HFFc6 (cell line): ENCODE measurements at places on chromosomes 12 and 14. TPM values are rescaled to one million over a fixed set of nuclear protein-coding genes. Genes with fewer than 3 reads are reported as not detected.

Gene TAS2R46
- total RNA-seq, result not detected in 3 replicates

Gene SIX6
- total RNA-seq, result not detected in 2 replicates

DNA sequence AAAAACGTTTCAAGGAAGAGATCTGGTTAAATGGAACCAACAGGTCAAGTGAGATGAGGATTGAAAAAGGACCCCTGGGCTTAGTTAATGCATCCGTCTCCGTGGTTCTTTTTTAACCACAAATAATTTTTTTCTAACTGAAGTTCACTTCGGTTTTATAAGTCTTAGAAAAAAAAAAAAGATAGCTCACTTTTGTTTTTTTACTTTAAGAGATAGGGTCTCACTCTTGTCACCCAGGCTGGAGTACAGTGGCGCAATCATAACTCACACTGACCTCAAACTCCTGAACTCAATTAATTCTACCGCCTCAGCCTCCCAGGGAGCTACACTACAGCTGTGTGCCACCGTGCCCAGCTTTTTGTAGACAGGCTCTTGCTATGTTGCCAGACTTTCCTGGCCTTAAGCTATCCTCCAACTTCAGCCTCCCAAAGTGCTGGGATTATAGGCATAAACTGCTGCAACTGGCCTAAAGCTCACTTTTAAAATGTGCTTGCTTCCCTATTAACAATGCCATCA lies 11.8 kb downstream of the HNRNPC start:
- no peak for DNase-seq

GRCh38 chr14:59583755-59584154 lies 7.1 kb upstream of the CCDC175 start:
- peak; percentile 43 for DNase-seq

- DNase-seq, result peak; percentile 80
Measured at GRCh38 chr14:34713681-34714319, 593 bp downstream of the CFL2 start.

Gene SLC17A8
- not detected in 3 replicates for total RNA-seq

DNA sequence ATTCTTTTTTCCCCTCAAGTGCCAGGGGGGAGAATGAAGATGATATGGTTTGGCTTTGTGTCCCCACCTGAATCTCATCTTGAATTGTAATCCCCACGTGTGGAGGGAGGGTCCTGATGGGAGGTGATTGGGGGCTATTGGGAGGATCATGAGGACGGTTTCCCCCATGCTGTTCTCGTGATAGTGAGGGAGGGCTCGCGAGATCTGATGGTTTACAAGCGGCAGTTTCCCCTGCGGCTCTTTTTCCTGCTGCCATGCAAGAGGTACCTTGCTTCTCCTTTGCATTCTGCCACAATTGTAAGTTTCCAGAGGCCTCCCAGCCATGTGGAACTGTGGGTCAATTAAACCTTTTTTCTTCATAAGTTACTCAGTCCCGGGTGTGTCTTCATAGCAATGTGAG lies 173.7 kb downstream of the CAND1 start:
- no peak for DNase-seq

DNA sequence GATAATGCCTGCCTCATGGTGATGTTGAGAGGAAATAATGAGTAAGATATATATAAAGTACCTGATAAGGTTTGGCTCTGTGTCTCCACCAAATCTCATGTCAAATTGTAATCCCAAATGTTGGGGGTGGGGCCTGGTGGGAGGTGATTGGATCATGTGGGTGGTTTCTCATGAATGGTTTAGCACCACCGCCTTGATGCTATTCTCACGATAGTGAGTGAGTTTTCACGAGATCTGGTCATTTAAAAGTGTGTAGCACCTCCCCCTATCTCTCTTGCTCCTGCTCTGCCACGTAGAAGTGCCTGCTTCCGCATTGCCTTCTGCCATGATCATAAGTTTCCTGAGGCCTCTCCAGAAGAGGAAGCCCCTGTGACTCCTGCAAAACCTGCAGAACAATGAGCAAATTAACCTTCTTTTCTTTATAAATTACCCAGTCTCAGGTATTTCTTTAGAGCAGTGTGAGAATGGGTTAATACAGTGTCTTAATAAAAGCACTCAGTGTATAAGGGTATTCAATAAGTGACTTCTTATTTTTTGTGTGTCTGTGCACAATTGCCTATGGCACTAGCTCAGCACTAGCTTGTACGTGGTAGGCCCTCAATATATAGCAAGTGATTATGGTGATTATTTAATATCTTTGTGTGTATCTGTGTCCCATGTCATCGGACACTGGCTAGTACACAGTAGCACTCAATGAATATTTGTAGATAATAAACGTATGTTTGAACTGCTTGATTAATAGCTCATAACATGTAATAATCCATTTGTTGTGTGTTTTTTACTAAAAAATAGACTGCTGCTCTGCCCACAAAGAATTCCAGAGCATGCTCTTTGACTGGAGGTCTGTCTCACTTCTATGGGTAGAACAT lies 138.1 kb upstream of the LMNTD1 start:
- DNase-seq, result no peak

Gene SRRM4
- not detected in 3 replicates for total RNA-seq

Gene TSPAN19
- not detected in 3 replicates for total RNA-seq

- DNase-seq, result peak; percentile 38
Measured at GRCh38 chr14:21068521-21069387, 1.4 kb upstream of the ARHGEF40 start.

GRCh38 chr14:105376521-105377440 lies 21.6 kb upstream of the TEX22 start:
- no peak for DNase-seq

Gene SYNDIG1L
- not detected in 2 replicates for total RNA-seq

DNA sequence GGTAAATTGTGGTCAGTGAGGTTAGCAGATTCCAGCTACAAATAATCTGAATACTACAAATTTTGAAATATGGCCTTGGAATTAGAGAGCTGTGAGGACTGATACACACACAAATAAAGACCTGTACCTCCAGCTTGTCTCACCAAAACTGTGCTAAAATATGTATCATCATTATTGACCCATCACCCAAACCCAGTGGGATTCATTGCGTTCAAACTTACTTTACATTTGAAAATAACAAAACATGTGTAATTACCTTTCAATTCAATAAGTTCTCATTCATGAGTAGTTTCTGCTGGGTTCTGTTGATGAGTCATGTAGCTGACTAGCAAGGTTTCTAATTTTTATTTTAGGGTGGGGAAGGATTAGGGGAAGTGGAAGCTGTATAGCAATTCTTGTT lies 170.9 kb downstream of the MSRB3 start:
- peak; percentile 33 for DNase-seq

Gene STXBP6
- total RNA-seq, result 13.8 to 19.4 TPM (median 16.8 TPM) in 3 replicates

GRCh38 chr12:66341126-66341525 lies 38.8 kb downstream of the HELB start:
- DNase-seq, result no peak

DNA sequence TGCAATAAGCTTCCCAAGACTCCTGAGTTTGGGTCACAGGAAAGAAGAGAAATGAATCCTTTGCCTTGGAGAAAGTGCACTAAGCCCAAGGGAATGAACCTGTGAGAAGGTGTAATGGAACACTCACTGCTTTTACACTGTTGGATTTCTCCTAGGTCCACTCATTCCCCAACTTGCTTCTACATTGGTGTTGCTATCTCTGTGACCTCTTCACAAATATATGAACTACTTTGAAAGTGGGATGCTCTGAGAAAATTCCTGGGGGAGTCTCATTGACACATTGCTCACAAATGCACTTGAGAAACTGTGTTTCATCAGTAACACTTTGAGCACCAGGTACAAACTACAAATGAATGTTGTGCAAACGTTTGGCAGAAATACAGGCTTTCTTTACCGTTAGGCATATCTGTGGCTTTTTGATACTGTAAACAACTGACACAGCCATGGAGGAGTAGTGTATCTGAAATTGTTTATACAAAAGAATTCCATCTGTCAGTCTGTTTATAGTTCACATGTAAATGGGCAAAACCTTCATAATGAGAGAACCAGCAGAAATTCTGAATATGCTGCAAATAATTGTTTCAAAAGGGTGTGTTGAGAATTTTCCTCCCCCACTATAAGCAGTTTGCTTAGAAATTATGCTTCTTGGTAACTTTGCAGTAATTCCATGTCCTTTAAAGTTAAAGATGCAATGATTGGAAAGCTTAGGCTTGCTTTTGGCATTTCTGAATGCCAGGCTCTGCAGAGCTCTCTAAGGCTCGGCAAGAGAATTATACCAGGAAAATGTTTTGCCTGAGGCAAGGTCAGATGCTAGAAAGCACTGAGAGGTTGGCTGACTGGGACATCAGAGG lies 348.5 kb upstream of the DDHD1 start:
- DNase-seq, result peak; percentile 48
